Naive thymus-derived CD8-positive, alpha-beta T cell (primary cell): ENCODE measurements at places on chromosomes 4 and X. TPM values are rescaled to one million over a fixed set of nuclear protein-coding genes. Genes with fewer than 3 reads are reported as not detected.

DNA sequence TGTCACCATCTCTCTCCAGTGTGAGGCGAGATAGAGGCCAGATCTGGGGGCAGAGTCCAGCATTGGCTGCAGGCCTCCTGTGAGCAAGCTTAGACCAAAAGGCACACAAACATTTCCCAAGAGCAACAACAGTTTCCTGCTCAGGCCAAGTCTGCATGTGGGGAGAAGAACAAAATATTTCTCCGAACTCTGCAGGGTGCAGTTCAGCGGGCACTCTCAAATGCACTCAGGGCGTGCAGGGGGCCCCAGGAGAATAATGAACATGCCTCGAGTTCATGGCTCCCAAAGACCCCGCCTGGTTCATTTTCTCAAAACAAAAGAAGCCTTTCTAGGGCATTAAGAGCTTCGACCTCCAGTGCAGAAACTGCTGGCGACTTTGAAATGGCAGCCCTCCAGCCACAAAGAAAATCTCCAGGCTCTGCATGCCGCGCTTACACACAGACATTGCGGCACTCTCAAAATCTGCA, 57.8 kb upstream of the HELT start:
- no peak overlapping the region for H3K4me3 ChIP-seq
- no peak overlapping the region for H3K27ac ChIP-seq
- H3K27me3 ChIP-seq: peaks cover 2% of the 10 kb centered on the region
- DNase-seq: no peak
- H3K36me3 ChIP-seq: peaks cover 3% of the 10 kb centered on the region

- no peak for DNase-seq
- peaks cover 2% of the 10 kb centered on the region for H3K36me3 ChIP-seq
- H3K27me3 ChIP-seq: no peaks in the 10 kb centered on the region
- peak overlapping the region; percentile 92 for H3K4me3 ChIP-seq
- H3K27ac ChIP-seq: no peak overlapping the region
These were observed 3.1 kb downstream of the TADA2B start for GRCh38 chr4:7045961-7046921.

- no peak overlapping the region for H3K27ac ChIP-seq
- H3K27me3 ChIP-seq: peaks cover 1% of the 10 kb centered on the region
- DNase-seq: no peak
- no peaks in the 10 kb centered on the region for H3K4me1 ChIP-seq
These were observed 190.4 kb upstream of the TLL1 start for GRCh38 chr4:165682611-165683010.

DNA sequence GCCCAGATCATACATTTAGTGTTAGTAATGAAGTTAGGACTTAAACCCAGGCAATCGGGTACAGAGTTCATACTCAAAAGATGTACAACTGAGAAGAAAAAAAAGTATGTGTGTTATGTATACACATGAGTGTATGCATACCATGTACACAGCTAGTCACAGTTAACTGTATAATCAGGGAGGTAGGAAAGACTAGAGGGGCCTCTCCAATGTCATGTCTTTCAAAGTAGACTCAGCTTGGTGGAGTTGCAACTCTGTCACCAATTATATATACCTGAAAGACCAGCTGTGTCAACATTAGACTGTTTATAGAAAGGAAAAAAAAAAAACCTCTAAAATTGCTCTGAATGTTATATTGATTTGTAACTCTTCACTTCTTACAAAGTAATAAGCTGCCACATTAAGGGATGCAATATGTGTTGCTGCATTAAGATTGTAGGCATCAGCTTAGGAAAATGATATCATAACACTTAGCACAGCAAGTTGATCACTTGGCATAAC, 167.5 kb downstream of the DCTD start:
- H3K4me3 ChIP-seq: no peak overlapping the region
- no peaks in the 10 kb centered on the region for H3K4me1 ChIP-seq
- H3K27ac ChIP-seq: no peak overlapping the region
- H3K27me3 ChIP-seq: no peaks in the 10 kb centered on the region

DNA sequence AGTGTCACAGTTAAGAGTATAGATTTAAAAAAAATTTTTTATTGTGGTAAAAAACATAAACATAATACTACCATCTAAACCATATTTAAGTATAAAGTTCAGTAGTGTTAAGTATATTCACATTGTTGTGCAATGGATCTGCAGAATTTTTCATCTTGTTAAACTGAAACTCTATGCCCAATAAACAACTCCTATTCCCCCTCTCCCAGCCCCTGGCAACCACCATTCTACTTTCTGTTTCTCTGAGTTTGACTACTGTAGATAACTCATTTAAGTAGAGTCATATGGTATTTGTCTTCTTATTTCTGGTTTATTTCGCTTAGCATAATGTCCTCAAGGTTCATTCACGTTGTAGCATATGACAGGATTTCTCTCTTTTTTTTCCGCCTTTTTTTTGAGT, 112.4 kb downstream of the PTTG2 start:
- H3K27me3 ChIP-seq: no peaks in the 10 kb centered on the region
- no peak overlapping the region for H3K27ac ChIP-seq
- H3K4me3 ChIP-seq: no peak overlapping the region
- no peak for DNase-seq
- peaks cover 28% of the 10 kb centered on the region for H3K36me3 ChIP-seq

GRCh38 chr4:169311643-169312365, 41.0 kb upstream of the SH3RF1 start:
- no peak overlapping the region for H3K4me3 ChIP-seq
- peaks cover 15% of the 10 kb centered on the region for H3K27me3 ChIP-seq
- DNase-seq: no peak
- no peaks in the 10 kb centered on the region for H3K36me3 ChIP-seq
- no peaks in the 10 kb centered on the region for H3K4me1 ChIP-seq

DNA sequence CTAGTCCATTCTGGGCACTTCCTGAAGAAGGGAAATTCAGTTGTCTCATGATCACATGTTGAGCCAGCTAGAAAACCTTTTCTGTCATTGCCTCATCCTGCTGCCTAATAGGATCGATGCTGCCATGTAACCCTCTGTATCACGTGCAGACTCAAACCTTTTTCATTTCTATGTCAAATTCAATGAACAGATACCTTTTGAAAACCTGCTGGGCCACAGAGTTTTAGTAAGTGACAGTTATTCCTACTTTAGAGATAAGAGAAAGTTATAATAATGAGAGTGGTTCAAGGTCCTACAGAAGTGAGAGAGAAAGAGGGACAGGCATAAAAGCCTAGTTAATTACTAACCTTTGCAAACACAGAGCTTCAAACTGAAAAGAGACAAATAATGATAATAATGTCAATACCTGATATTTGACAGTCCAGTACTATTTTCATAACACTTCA, 46.0 kb downstream of the MAOA start:
- H3K36me3 ChIP-seq: no peaks in the 10 kb centered on the region
- H3K27ac ChIP-seq: no peak overlapping the region
- H3K4me3 ChIP-seq: no peak overlapping the region

GRCh38 chr4:24477919-24478318, 106.4 kb downstream of the DHX15 start:
- H3K4me3 ChIP-seq: no peak overlapping the region
- H3K27me3 ChIP-seq: peaks cover 35% of the 10 kb centered on the region
- no peak overlapping the region for H3K27ac ChIP-seq
- H3K36me3 ChIP-seq: no peaks in the 10 kb centered on the region
- DNase-seq: no peak
- H3K4me1 ChIP-seq: peaks cover 4% of the 10 kb centered on the region

DNA sequence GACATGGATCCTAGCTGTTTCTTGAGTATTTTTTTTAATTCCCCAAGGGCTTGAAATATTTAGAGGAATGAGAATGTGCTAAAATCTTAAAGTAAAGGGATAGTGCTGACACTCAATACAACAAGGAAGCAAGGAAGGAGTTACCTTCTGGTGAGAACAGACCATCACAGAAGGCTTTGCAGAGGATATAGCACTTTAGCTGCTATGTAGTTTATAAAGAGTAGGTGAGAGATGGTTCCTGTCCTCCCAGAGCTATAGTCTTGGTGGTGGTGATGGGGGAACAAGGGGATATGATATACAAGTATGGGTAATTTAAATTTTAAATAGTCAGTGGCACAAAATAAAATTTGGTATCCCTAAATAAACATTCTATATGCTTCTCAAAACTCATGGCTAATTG, 47.6 kb downstream of the MTHFD2L start:
- H3K4me3 ChIP-seq: no peak overlapping the region
- H3K4me1 ChIP-seq: peaks cover 2% of the 10 kb centered on the region
- H3K36me3 ChIP-seq: peaks cover 26% of the 10 kb centered on the region
- DNase-seq: no peak
- no peaks in the 10 kb centered on the region for H3K27me3 ChIP-seq

GRCh38 chrX:137695417-137695816, 129.5 kb downstream of the ZIC3 start:
- H3K4me1 ChIP-seq: no peaks in the 10 kb centered on the region
- no peak for DNase-seq
- H3K27me3 ChIP-seq: no peaks in the 10 kb centered on the region

DNA sequence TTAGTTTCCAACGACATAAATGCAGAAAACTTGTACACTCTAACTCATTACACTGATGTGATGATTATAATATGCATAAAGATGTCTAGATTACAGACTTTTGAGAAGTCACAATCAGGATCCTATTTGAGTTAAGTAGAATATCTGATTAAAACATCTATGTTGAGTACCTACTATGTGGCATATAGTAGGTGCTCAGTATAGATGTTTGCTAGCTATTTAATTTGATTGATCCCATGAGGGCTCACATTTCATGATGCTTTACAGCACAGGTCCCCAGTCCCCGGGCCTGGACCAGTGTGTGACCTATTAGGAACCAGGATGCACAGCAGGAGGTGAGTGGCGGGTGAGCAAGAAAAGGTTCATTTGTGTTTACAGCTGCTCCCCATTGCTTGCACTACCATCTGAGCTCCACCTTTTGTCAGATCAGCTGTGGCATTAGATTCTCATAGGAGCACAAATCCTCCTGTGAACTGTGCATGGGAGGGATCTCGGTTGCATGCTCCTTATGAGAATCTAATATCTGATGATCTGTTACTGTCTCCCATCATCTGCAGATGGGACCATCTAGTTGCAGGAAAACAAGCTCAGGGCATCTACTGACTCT, 33.0 kb upstream of the CXCL8 start:
- no peaks in the 10 kb centered on the region for H3K36me3 ChIP-seq
- H3K4me3 ChIP-seq: no peak overlapping the region
- H3K27me3 ChIP-seq: peaks cover 7% of the 10 kb centered on the region
- DNase-seq: no peak
- no peak overlapping the region for H3K27ac ChIP-seq
- no peaks in the 10 kb centered on the region for H3K4me1 ChIP-seq

DNA sequence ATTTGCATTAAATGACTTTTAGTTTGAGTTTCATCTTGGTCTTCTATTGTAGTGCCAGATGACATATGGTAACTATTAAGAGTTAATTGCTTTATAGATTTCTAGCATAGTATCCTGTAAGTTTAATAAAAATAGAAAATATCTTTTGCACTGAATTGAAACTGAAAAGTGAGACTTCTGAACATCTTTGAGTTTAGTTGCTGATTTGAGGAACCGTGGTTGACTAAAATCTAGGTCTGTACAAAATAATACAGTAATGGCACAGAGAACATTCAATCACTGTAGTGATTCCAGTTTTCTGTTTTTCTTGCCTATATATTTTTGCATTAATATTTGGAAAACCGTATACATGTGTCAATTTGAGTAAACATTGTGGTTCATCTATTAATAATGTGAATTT, 60.7 kb downstream of the SPATA4 start:
- H3K4me1 ChIP-seq: no peaks in the 10 kb centered on the region
- H3K27me3 ChIP-seq: peaks cover 1% of the 10 kb centered on the region
- no peak for DNase-seq
- H3K36me3 ChIP-seq: no peaks in the 10 kb centered on the region
- no peak overlapping the region for H3K27ac ChIP-seq

GRCh38 chr4:98642991-98643426, 15.4 kb downstream of the TSPAN5 start:
- H3K27ac ChIP-seq: no peak overlapping the region
- H3K27me3 ChIP-seq: no peaks in the 10 kb centered on the region
- no peak for DNase-seq
- H3K4me3 ChIP-seq: no peak overlapping the region

- no peak overlapping the region for H3K27ac ChIP-seq
- no peak overlapping the region for H3K4me3 ChIP-seq
- no peak for DNase-seq
- H3K4me1 ChIP-seq: no peaks in the 10 kb centered on the region
- H3K36me3 ChIP-seq: no peaks in the 10 kb centered on the region
These were observed 53.4 kb downstream of the FAT4 start for GRCh38 chr4:125368146-125368545.

PHOX2B gene
- not detected for total RNA-seq

GRCh38 chrX:69065451-69065850, 99.8 kb downstream of the PJA1 start:
- no peaks in the 10 kb centered on the region for H3K27me3 ChIP-seq
- H3K4me3 ChIP-seq: no peak overlapping the region
- no peaks in the 10 kb centered on the region for H3K4me1 ChIP-seq
- no peak for DNase-seq

RASSF6 gene
- not detected for total RNA-seq

MSX1 gene
- not detected for total RNA-seq

- no peaks in the 10 kb centered on the region for H3K4me1 ChIP-seq
- no peaks in the 10 kb centered on the region for H3K36me3 ChIP-seq
- H3K27ac ChIP-seq: no peak overlapping the region
- no peaks in the 10 kb centered on the region for H3K27me3 ChIP-seq
- no peak for DNase-seq
These were observed 940.3 kb upstream of the ADGRL3 start for GRCh38 chr4:60259781-60260180.

DNA sequence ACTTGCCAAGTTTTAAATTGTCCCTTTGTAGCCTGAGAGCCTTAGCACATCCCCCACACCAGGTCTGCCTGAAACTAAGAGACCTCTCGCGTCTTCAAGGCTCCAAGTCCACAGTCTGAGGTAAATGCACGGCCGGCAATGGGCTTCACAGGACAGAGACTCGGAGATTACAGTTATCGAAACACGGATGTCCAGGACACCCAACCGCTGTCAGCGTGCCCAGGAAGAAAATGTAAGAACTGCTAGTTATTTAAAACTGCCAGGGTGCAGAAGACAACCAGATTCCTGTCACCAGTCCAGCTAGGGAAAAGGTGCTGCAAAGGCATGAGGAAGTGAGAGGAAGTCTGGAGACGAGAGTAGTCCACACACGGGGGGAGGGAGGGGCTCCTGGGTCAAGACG, 28.9 kb downstream of the ZNF827 start:
- H3K27me3 ChIP-seq: no peaks in the 10 kb centered on the region
- H3K36me3 ChIP-seq: peaks cover 3% of the 10 kb centered on the region
- H3K4me3 ChIP-seq: peak overlapping the region; percentile 26
- no peak for DNase-seq

TRIML1 gene
- total RNA-seq: not detected

DNA sequence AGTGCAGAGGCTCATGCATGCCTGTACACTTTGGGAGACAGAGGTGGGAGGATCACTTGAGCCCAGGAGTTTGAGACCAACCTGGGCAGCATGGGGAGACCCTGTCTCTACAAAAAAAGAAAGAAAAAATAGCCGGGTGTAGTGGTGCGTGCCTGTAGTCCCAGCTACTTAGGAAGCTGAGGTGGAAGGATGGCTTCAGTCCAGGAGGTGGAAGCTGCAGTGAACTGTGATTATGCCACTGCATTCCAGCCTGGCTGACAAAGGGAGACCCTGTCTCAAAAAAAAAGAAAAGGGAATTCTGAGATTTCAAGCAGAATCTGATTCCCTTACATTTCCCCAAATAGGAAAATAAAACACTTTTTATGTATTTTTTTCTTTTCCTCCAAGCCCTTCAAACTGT, 83.5 kb downstream of the SYNPO2 start:
- H3K27ac ChIP-seq: no peak overlapping the region
- H3K4me3 ChIP-seq: no peak overlapping the region
- peaks cover 5% of the 10 kb centered on the region for H3K4me1 ChIP-seq
- no peaks in the 10 kb centered on the region for H3K27me3 ChIP-seq
- H3K36me3 ChIP-seq: no peaks in the 10 kb centered on the region
- no peak for DNase-seq

NOX1 gene
- not detected for total RNA-seq

EXOC1L gene
- total RNA-seq: not detected

GRCh38 chr4:54842226-54842625, 184.5 kb downstream of the KIT start:
- peaks cover 10% of the 10 kb centered on the region for H3K4me1 ChIP-seq
- H3K27ac ChIP-seq: no peak overlapping the region
- H3K36me3 ChIP-seq: no peaks in the 10 kb centered on the region
- no peaks in the 10 kb centered on the region for H3K27me3 ChIP-seq
